Cardiac ventricle fibroblast (primary cell): ENCODE measurements at places on chromosomes 12 and 14. TPM values are rescaled to one million over a fixed set of nuclear protein-coding genes. Genes with fewer than 3 reads are reported as not detected.

Gene TBX3
- total RNA-seq = 6.5 and 7.4 TPM in 2 replicates

Gene ADSS1
- 7.1 and 9.4 TPM in 2 replicates for total RNA-seq

Gene JPH4
- not detected in 2 replicates for total RNA-seq

Gene GNB3
- 0.20 and 2.4 TPM in 2 replicates for total RNA-seq

Gene ZFHX2
- total RNA-seq = 0.44 TPM in 1 of 2 replicates, not detected in the other

Gene CDH24
- 3.2 TPM in 2 replicates for total RNA-seq

Gene VASH1
- 10.1 and 14.4 TPM in 2 replicates for total RNA-seq

Gene CLEC2A
- not detected in 2 replicates for total RNA-seq

Gene ITGB7
- 0.59 TPM in 1 of 2 replicates, not detected in the other for total RNA-seq

Gene LRRC10
- not detected in 2 replicates for total RNA-seq

Gene NUBPL
- total RNA-seq = 11.9 and 14.5 TPM in 2 replicates

Gene SUDS3
- total RNA-seq = 11.6 and 14.4 TPM in 2 replicates

Gene KRT77
- total RNA-seq = not detected in 2 replicates

Gene PZP
- not detected in 2 replicates for total RNA-seq

Gene ARHGEF25
- 4.8 and 9.6 TPM in 2 replicates for total RNA-seq

Gene UBC
- 845 and 854 TPM in 2 replicates for total RNA-seq

Gene FRMD6
- 43.9 and 46.4 TPM in 2 replicates for total RNA-seq

Gene GLIPR1L1
- not detected in 2 replicates for total RNA-seq

Gene CNTN1
- total RNA-seq = not detected in 2 replicates

Gene PPFIA2
- 0.64 TPM in 1 of 2 replicates, not detected in the other for total RNA-seq

Gene STXBP6
- total RNA-seq = 5.4 and 6.3 TPM in 2 replicates

Gene VDR
- total RNA-seq = 7.9 and 10.4 TPM in 2 replicates

Gene C12orf60
- 1.8 and 3.7 TPM in 2 replicates for total RNA-seq

Gene RNASE7
- not detected in 2 replicates for total RNA-seq

Gene SLCO1A2
- total RNA-seq = not detected in 2 replicates

Gene PDE3A
- 5.9 and 7.4 TPM in 2 replicates for total RNA-seq

Gene OR6C2
- not detected in 2 replicates for total RNA-seq

Gene CAPZA3
- total RNA-seq = not detected in 2 replicates

Gene PYGL
- total RNA-seq = 98.7 and 102 TPM in 2 replicates

Gene RHEBL1
- total RNA-seq = 0.20 TPM in 1 of 2 replicates, not detected in the other

Gene SSPN
- total RNA-seq = 7.2 and 8.2 TPM in 2 replicates

Gene KRT3
- not detected in 2 replicates for total RNA-seq

Gene OR6C68
- not detected in 2 replicates for total RNA-seq

Gene C1R
- total RNA-seq = 903 and 1,151 TPM in 2 replicates

Gene TMEM233
- total RNA-seq = 0.49 and 0.62 TPM in 2 replicates

Gene MYO1H
- total RNA-seq = not detected in 2 replicates

Gene ANKRD52
- total RNA-seq = 15.5 and 20.8 TPM in 2 replicates

Gene RPGRIP1
- not detected in 2 replicates for total RNA-seq

Gene NID2
- 852 and 1,009 TPM in 2 replicates for total RNA-seq

Gene CCT2
- total RNA-seq = 69.3 and 83.2 TPM in 2 replicates

Gene LTB4R
- total RNA-seq = 0.59 and 1.1 TPM in 2 replicates

Gene PNMA1
- total RNA-seq = 37.4 and 46.5 TPM in 2 replicates

Gene MMP19
- 36.8 and 37.2 TPM in 2 replicates for total RNA-seq

Gene VPS37B
- total RNA-seq = 24.5 and 25.8 TPM in 2 replicates

Gene HOXC4
- total RNA-seq = 0.05 TPM in 1 of 2 replicates, not detected in the other

Gene TMEM179
- not detected in 2 replicates for total RNA-seq

Gene SYNDIG1L
- not detected in 2 replicates for total RNA-seq

Gene ZDHHC22
- not detected in 2 replicates for total RNA-seq

Gene PTPRB
- 0.50 and 0.88 TPM in 2 replicates for total RNA-seq

Gene MYF5
- total RNA-seq = not detected in 2 replicates

Gene COL2A1
- total RNA-seq = not detected in 2 replicates

Gene DCAF4
- total RNA-seq = 18.0 and 34.2 TPM in 2 replicates

Gene TMED10
- 370 and 413 TPM in 2 replicates for total RNA-seq

Gene TFCP2
- 11.0 and 11.4 TPM in 2 replicates for total RNA-seq

Gene MANSC4
- not detected in 2 replicates for total RNA-seq

Gene ABCB9
- 9.3 and 15.8 TPM in 2 replicates for total RNA-seq

Gene POC1B
- 7.1 and 8.7 TPM in 2 replicates for total RNA-seq
